ENCODE measurements at places on chromosomes 4 and X.

DNA sequence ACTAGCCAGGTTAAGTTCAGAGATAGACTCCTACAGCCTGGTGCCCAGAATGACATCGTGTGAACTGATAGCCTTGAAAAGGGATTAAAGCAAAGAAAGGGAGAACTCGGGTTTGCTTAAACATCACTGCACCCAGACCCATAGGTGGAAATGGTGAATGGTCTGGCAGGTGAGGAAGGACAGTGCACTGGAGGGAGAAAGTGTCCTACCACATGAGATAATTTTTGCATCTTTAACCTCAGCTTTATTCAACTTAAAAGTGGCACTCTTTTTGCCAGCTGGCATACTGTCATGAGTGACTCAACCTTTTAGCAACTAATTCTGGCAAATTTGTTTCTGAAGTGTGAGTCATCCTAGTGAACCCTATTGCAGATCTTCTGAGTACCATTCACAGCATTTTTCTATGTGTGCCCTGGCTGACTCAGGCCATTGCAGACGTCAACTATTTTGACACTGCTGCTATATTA lies 53.0 kb upstream of the DAPP1 start:
- DNase-seq = no peak

DNA sequence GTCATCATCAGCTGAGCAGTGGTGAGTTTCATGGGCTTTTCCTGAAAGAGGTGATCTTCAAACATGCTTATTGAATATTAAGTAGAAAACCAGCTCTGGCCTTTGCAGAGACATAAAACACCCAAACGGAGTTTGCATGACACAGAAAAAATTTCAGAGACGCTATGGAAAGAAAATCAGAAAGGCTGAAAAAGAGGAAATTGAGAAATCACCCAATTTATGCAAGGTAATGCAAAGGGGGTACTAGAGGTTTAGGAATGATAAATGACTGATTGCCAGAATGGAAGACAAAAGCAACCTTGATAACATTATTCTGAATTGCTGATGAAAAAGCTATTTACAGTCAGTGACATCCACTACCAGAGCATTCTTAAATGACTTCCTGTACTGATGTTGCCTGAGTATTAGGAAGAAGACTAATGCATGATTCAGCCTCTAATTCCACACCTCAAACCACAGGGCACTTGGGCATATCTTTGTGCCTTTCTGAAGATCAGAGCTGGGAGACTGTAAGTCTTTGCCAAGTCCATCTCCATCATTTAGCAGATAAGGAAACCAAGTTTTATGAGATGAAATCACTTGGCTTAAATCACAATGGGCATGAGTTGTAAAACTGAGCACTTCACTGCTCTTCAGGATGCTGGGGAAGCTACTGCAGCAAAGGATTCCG lies 565.7 kb downstream of the PPARGC1A start:
- no peak for DNase-seq

GRCh38 chrX:16039834-16040233 lies 83.5 kb upstream of the GRPR start:
- no peak for DNase-seq

DNA sequence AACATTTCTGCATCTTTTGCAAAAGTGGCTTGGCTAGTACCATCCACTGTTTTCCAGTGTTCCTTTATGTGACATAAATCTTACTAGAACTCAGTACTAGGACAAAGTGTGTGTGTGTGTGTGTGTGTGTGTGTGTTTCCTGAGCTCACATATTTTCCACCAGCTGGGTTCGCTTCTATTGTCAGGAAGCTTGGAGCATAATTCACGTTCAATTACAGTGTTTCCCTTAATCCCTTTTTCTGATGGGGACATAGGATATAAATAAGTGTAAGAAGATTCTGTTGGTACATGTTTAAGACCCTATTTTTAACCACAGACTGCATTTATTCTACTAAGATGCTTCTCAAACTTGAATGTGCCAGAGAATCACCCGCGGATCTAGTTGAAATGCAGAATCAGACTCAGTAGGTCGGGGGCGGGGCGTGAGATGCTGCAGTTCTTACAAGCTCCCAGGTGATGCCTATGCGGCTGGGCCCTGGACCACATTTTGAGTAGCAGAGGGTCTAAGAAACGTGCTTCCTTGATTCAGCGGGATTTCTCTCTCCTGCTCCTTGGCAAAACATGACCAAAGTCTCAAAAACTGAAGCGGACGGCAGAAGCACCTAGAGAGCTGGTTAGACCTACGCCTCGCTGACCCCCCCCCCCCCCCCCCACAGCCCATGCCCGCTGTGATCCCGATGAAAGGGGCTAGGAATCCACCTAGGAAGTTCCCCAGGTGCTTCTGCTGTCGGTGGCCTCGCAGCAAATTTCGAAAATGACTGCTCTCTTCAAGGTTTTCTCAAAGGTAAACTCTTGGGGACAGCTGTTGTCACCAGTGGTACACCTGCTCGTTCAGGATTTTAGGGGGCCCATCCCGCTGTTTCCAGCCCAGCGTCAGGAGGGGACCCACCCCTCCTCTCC lies 797 bp downstream of the CD99L2 start:
- DNase-seq = peak; percentile 27

DNA sequence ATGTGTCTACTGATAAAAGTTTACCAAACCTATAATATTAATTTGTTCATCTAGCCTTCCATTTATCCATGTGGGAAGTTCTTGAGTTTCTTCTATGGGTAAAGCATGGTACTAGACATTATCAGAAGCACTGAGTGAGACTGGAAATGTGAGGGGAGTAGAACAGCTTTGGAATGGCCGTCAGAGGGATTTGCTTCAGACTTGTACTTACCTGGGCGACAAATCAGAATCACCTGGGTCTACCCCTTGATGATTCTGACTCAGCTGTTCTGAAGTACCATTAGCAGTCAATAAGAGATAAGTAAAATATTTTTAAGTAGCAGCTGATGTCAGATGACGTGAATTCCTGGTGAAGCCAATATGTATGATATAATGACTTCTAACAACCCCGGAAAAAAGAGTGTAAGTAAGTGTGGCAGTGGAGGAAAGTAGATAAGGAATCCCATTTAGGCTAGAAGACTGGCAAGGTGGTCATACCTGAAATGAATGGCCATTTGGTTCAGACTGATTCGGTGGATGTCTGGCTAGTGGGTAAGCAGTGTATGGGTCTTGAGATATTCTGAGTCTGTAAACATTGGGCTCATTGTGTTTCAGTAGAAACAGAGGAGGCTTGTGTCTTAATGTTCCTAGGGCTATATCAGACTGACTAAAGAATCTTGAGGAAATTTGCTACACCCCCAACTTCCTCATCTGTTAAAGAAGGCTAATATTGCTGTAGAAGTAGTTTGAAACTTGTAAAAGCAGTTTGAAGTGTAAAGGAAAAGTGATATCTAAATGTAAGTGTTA lies 409.2 kb downstream of the NKX6-1 start:
- no peak for DNase-seq

DNA sequence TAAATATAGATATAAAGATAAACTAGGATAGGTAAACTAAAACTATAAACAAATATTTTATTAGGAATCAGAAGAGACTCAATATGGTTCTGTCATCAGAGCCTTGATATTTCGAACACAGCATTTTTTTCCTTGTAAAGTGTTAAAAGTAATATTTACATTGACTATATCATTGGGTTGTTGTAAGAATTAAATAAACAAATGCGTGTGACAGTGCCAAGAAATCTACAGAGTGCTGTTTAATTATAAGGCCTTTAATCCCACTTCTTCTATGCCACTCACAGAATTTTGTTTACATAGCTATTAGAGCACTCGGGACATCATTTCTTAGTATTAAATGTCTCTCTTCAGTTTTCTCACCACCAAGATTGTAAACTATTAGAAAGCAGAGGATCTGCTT lies 807.4 kb downstream of the FSTL5 start:
- DNase-seq = no peak
